ENCODE measurements at places on chromosomes 16 and 17.

- DNase-seq: no peak
These were observed 137.3 kb upstream of the CES5A start for GRCh38 chr16:56012482-56012811.

DNA sequence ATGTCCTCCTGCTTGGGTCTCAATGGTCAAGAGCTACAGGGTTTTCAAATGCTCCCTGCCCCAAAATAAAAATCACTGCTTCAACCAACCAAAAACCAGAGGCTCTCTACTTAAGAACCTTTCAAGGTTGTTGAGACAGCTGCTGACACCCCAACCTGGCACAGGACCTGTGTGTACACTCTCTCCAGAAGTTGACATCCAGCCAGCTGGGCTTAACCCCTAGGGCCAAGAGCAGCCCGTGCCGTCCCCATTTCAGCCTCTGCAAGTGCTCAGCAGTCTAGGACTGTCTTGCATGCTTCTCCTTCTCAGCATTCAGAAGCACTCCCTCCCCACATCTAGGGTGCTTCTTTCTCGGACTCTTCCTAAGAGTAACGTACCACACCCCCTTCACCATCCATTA is 59.0 kb upstream of the TRAP1 start:
- no peak for DNase-seq

- DNase-seq: no peak
These were observed 588.7 kb downstream of the RBFOX1 start for GRCh38 chr16:7921345-7921744.

GRCh38 chr17:53722407-53722806 is 100.3 kb upstream of the KIF2B start:
- DNase-seq: no peak

GRCh38 chr17:28864991-28865849 is 10.4 kb downstream of the ERAL1 start:
- DNase-seq: no peak

- no peak for DNase-seq
These were observed 31.7 kb upstream of the TAOK1 start for GRCh38 chr17:29358416-29358815.

GRCh38 chr17:53633856-53634255 is 188.9 kb upstream of the KIF2B start:
- DNase-seq: no peak

Measured in stimulated activated CD8-positive, alpha-beta memory T cell treated with anti-CD3 and anti-CD28 coated beads, Interleukin-15, amount 100 ng/mL, for 1 hour (primary cell).